ENCODE measurements at places on chromosomes 3 and 15. TPM values are rescaled to one million over a fixed set of nuclear protein-coding genes. Genes with fewer than 3 reads are reported as not detected.
A peak's percentile ranks its signal among the peaks of the same experiment; 100 is the strongest.

The P3H2 gene
- 240 TPM for total RNA-seq

The BDH1 gene
- 6.6 TPM for total RNA-seq

The MAGEL2 gene
- not detected for total RNA-seq

DNA sequence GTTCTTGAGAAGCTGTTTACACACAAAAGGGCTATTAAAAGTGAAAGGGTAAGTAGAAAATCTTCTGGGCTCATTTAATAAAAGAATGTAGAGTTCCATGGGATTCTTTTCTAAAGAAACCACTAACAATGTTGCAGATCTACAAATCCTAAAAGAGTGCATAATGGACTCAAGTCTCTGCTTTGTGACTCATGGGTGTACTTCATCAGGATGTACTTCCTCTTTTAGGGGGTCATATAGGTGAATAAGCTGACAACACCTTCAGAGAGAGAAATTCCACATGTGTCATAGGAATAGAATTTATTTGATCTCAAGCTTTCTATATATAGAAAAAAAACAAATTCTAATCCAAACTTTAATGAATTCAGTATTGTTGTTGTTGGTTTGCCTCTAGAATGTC is 355.5 kb downstream of the TIGIT start:
- peak; percentile 98 for DNase-seq

DNA sequence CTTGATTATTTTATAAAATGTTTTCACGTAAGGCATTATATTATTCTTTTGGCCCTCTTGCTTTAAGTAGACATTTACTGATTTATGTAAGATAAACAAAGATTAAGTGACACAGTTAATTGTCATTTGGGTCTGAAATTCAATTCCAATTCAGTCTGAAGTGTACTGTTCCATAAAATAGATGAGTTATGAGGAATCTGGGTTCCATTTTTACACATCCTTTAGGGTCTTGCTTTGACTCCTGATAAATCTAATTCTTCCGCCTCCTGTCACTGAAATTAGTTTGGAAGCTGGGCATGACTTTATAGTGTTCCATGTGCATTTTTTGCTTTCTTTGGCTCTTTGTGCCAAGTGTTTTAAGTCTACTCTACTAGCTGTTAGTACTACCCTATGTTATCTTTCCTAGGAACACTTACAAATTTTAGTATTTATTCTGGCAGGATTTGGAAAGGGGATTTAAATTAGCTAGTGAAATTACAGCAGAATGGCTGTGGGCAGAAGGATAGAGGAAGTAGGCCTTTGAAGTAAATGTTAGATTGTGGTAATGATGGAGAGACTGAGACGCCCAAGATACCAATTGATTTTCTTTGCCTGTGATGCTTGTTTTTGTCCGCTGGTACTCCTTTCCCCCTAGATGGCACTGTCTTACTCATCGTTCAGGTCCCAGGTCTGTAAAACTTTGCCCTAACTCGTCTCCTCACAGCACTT is 14.3 kb downstream of the ARL8B start:
- DNase-seq = peak; percentile 56

GRCh38 chr3:38805765-38806386 is 10.1 kb downstream of the SCN10A start:
- DNase-seq = peak; percentile 68
